ENCODE measurements at places on chromosomes 13 and 19.

DNA sequence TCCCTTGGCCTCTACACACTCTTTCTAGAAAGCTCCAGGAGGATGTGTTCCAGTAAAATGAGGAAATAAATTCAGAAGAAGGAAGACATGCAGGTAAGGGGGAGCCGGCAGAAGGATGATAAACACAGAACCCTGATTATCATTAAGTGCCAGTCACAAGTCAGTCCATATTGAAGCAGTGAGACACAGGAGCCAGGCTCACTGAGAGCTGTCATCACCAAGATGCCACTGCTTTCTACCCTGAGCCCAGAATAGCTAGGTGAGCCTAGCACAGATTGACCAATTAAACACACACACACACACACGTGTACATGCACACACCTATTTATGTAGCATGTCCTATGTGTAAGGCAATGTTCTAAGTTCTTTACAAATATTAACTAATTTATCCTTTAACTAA is 211.4 kb upstream of the IPO5 start:
- no peak for DNase-seq

- no peak for DNase-seq
Observed at GRCh38 chr19:11756965-11757364, 9.8 kb upstream of the ZNF441 start.

DNA sequence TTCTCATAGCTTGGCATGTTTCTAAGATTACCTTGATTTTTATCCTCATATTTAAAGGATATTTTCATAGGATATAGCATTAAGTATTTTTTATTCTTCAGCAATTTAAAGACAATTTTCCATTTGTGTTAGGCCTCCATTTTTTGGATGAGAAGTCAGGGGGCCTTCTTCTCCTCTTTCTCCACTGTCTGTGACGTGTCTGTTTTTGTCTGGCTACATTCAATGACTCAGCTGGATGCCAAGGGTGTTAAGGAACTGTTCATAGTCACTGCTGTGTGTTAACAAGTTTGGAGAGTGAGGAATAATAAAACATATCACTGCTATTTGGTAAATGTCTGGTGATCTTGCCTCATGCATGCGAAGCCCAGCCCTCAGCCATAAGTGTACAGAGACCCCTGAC is 36.4 kb downstream of the ZNF582 start:
- DNase-seq: no peak

DNA sequence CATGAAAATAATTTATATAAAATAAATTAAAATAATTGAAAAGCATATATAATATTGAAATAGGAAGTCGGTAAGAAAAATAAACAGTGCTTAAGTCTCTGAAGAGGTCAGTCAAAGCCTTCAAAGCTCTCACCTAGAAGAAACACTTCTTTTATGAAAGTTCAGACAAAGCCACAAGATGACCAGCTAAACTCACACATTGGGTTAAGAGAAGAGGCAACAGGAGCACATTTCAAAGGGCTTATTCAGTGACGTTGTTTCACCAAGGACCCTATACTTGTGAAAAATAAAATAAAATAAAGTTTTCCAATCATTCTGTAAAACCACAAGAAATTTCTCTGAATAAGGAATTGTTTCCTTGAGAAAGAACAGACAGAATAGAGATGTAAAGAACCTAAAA is 2.5 kb upstream of the ITM2B start:
- DNase-seq: no peak

GRCh38 chr13:40164133-40164532 is 502.3 kb downstream of the FOXO1 start:
- no peak for DNase-seq

GRCh38 chr19:45370410-45371204 is at the start of gene ERCC2:
Gene ERCC2 (minus strand): TSS chr19:45370573. CDS start chr19:45370540, 33 bp downstream.
- DNase-seq: peak; percentile 94

- no peak for DNase-seq
Observed at GRCh38 chr19:54100561-54100960, at the start of gene OSCAR. Gene OSCAR (minus strand): TSS chr19:54100803. CDS start chr19:54100792, 11 bp downstream.

- no peak for DNase-seq
Observed at GRCh38 chr19:7376151-7376852, 27.6 kb downstream of the ARHGEF18 start.

DNA sequence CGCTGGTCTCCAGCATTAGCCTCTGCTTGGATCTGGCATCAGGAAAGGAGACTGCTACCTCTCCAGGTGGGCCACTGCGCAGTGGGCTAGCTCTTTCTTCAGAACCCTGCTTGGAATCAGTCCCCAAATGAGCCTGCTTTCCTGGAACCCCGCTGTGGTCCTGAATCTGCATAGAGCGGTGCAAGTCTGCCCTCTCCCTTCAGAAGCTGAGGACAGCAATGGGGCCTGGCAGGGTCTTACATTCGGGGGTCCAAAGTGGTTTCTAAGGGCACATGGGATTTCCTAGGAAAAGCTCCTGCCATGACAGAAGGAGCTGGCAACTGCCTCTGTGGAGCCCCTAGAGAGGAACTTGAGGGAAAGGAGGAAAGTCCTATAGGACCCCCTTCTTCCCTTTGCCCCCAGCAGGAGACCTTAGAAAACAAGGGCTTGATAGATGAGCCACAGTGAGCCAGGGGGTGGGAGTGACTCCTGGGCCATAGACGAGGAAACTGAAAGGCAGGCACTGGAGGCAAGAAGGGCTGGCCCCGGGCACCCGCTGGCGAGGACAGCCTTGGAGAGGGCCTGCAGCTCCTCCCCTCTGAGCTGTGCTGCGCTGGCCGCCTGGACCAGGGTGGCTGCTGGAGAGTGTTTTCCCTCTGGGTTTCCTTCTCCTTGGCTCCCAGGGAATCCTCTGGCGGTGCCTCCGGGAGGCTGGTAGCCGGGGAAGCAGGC is 1.4 kb upstream of the VSTM2B start:
- no peak for DNase-seq

GRCh38 chr19:12838182-12838885 is at the start of gene MAST1:
Gene MAST1 (plus strand): TSS chr19:12838515. CDS start chr19:12838573, 58 bp downstream.
- DNase-seq: no peak

- peak; percentile 79 for DNase-seq
Observed at GRCh38 chr13:24220086-24220703, 59.7 kb downstream of the SPATA13 start.

- DNase-seq: no peak
Observed at GRCh38 chr13:24261566-24261965, 47.8 kb upstream of the C1QTNF9 start.

DNA sequence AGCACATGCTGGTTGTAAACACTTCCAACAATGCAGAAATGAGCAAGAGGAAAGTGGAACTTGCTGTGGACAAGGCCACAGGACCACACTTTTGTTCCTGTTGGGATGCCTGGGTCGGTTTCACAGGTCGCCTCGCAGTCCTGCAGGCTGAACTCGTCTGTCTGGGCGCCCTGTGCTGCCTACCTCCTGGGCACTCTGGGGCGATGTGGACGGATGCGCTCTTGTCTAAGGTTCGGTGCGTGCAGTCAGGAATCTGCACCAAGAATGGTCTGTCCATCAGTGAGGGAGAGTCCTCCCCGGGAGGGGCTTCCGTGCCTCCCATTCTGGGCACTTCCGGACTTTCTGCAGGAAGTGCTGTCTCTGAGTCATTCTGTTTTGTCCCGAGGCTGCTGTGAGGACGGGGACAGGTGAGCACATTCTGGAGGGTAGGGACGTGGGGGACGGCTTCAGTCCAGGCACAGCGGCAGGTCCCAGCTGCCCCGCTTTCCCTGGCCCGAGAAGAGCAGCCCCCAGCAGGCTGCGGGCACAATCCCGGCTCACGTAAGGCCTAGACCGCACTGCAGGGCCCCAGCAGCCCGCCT is 24.1 kb upstream of the SLITRK1 start:
- DNase-seq: no peak

DNA sequence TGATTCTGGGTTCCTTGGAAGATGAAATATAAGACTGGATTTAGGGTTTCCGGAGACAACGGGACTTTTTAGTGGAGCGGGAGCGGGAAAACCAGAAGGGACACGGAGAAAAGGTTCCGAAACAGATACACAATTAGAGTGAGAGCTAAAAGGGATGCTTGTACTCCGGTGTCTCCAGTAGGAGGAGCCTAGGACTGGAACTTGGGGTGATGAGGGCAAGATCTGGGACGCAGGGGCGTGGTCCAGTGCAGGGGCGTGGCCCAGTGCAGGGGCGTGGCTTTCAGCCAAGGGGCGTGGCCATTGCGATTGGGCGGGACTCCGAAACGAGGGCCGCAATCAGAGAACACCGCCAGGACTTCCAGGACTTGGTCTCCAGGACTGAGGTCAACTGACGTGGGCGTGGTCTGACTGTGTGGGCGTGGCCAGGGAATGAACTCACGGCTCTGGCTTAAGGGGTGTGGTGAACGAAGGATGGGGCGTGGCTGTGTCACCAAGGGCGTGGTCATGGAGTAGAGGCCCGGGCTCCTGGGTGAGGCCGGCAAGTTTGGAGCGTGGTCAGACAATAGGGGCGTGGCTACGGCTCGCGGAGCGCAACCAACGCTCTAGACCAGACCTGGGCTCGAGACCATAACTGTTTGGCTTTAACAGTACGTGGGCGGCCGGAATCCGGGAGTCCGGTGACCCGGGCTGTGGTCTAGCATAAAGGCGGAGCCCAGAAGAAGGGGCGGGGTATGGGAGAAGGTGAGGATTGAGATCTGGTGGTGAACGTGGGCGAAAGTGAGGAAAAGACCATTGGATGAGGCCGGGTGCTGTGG is at the start of gene DKKL1:
Gene DKKL1 (plus strand): TSS at position 610 of the 815 bp plus-strand sequence. CDS start 122 bp downstream, at position 732.
- peak; percentile 99 for DNase-seq

DNA sequence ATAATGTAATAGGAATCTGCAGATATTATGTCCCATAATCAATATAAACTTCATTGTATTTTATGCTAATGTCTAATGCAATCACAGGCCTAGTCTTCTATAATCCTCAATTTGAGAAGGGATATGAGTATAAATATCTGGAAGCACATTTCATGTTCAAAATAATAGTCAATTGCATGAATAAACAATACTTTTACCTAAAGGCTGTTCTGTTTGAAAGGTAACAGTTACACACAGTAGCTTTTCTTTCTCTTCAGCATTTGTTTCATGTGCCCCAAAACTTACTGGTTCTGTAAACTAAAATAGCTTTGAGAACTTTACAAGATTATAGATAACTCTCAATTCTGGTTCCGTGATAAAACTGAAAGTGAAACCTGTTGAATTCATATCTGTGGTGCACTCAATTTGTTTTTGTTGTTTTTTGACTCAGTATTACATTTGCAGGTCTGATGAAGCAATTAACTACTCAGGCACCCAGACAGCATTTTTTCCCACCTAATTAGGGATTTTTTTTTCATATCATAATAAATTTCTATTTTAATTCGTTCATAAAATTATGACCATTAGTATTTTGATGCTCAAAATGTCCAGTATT is 1193.8 kb downstream of the SLITRK1 start:
- DNase-seq: no peak

- peak; percentile 23 for DNase-seq
Observed at GRCh38 chr19:34345947-34346351, 19.0 kb upstream of the GPI start.

GRCh38 chr13:98094678-98095266 is 48.1 kb upstream of the FARP1 start:
- no peak for DNase-seq

DNA sequence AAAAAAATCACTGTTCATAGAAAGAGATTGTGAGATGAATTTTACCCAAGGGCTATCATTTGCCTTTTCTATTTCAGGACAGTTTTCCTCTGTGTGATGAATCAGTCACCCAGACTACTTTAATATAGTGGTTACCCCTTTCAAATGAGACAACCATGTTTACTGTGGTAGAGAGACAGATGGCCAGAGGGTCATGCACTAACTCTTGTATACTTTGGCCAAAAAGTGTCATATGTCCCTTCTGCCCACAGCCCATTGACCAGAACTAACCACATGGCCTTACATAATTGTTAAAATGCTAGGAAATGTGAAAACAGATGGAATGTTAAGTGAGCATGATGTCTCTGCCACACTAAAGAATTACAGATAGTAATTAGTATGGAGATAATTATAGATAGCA is 498.7 kb downstream of the DACH1 start:
- DNase-seq: no peak

GRCh38 chr13:109159650-109160309 is 530.4 kb downstream of the MYO16 start:
- DNase-seq: no peak

- no peak for DNase-seq
Observed at GRCh38 chr19:54014920-54015560, 23.6 kb downstream of the CACNG6 start.

DNA sequence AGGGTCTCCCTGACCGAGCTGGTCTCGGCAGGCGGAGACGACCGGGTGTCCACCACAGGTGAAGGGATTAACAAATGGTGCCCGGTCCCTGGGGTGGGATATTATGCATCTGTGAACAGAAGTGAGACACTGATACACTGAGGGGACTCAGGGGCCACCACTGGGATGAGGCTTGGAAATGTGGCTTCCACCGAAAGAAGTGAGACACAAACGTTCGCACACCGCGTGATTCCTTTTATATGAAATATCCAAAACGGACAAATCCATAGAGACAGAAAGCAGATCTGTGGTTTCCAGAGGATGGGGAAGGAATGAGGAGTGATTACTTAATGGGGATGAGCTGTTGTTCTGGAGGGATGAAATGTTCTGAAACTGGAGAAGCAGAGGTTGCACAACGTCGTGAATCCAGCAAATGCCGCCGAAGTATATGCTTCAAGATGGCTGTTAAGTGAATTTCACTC is 47.5 kb downstream of the C13orf46 start:
- peak; percentile 64 for DNase-seq

DNA sequence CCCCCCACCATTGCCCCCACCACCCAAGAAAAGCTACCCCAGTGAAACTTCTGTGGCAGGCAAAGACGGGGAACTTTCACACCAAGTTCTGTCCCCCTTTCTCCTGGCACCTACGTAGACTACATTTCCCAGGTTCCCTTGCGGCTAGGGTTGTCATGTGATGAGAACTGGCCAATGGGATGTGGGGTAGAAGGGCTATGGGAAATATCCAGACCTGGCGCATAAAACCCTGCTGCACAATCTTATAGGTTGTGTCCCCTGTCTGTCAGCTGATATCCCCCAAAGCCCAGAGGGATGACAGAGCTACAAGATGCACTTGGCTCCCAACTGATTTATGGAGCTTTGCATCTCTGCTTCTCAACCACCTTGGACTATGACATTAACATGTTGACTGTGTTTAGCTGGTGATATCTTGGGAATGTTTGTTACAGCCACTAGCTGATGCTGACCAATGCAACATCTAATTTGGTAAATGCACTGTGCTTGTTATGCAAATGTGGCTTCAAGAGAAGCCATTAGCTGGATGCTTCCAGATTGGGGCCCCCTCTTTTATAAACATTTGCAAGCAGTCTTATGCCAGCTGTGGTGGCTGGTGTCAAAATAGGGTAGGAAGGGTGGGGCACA is 6.1 kb downstream of the SH2D3A start:
- no peak for DNase-seq

- DNase-seq: no peak
Observed at GRCh38 chr19:3270902-3271301, 46.4 kb downstream of the CELF5 start.

- no peak for DNase-seq
Observed at GRCh38 chr19:14350302-14350701, 30.9 kb upstream of the ADGRE5 start.

GRCh38 chr19:53101518-53101917 is 1.7 kb downstream of the ZNF160 start:
- no peak for DNase-seq

DNA sequence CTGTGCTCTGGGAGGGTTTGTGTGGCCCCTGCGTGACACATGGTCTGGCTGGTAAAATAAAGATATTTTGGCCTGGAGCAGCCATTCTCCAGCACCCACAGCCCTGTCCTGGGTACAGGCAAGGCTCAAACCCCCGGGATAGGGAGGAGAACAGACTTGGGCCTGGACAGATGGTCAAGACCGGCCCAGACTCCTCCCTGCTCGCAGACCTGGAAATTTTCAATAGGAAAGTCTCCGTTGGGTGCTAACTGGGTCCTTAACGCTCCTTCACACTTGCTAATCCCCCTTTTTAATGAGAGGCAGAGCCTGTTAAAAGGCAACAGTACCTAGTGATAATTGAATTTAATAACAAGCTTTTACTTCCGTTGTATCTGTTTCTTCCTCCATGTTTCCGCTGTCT is 2.5 kb downstream of the PALM start:
- DNase-seq: no peak

All from fibroblast of the conjunctiva (primary cell).